ENCODE measurements at places on chromosomes 7 and 10.

DNA sequence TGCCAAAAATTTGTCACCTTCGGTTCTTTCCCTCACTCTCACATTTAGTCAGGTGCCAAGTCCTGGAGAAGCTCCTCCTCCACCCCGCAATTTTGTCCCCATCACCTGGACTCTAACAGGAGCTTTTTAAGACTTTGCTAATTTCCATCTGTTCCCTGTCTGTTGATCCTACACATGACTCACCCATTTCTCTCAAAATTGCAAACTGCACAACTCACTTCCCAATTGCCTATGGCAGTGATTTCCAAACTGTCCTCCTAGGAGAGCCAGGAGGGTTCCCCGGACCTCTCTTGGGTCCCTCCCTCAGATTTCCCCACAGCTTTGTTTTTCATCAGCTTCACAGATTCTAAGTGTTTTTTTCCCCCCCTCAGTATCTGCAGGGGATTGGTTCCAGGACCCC lies 120.3 kb downstream of the WNT2 start:
- DNase-seq = peak; percentile 61

DNA sequence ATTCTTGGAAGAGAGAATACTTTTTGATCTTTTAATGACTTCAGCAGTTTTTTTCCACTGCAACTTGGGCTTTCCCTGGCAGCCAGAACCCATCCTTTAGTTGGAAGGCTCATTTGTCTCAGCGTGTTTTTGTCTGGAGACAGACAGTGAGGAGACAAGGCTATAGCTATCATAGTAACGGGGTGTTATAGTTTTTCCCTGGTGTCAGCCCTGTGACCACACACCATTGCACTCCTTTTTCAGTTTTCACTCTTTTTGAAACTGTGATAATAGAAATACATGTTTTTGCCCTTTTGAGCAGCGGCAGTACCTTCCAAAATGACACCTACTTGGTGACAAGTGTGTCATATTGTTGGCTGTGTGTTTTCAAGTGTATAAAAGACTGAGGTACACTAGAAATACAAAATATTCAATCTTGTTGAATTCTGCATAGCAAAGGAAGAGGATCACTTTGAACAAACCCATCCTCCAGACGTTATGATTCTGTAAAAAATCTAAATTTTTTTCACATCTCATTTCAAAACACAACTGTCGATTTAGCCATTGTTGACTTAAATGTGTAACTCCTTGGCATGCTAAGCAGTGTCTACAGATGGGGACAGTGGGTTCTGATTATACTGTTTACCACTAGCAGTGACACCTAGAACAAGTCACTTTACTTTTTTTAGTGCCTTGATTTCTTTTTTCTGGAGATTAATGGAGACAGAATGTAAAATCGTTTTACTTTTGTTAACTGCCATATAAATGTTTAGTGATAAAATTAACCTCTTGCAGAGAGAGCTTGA lies 130.1 kb downstream of the EXOC4 start:
- no peak for DNase-seq

GRCh38 chr7:139300390-139300789 lies 40.7 kb upstream of the FMC1 start:
- DNase-seq = no peak

GRCh38 chr10:132335189-132336063 lies 3.4 kb downstream of the LRRC27 start:
- peak; percentile 83 for DNase-seq

DNA sequence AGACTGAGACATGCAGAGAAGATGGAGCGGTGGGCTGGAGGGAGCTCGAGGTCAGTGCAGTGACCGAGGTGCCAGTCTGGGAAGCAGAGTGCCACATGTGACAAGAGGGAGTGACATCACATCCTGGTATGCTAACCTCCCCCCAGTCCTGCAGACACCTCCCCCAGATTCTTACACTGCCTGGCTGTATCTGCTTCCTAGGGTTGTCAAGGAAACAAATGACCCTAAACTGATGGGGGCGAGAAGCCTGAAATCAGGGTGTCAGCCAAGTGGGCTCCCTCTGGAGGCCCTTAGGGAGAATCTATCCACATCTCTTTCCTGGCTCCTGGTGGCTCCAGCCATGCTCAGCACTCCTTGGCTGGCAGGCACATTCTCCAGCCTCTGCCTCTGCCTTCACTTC lies 316.1 kb upstream of the ZMIZ1 start:
- DNase-seq = no peak

DNA sequence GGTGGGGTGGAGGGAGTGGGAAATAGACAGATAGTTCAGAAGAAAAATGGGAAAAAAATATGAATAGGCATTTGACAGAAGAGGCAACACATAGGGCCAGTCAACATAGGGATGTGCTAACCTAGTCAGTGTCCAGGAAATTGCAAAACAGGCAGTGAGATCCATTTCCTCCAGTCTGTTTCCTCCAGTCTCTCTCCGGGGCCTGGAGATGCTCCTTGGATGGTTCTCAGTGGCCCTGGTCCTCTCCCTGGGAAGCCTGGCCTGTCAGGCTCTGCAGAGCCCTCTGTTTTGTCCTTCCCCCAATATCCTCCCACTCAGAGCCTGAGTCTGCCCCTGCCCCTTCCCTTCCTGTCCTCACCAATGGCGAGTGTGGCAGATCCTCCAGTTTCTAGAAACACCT lies 52.6 kb downstream of the SYPL1 start:
- no peak for DNase-seq

DNA sequence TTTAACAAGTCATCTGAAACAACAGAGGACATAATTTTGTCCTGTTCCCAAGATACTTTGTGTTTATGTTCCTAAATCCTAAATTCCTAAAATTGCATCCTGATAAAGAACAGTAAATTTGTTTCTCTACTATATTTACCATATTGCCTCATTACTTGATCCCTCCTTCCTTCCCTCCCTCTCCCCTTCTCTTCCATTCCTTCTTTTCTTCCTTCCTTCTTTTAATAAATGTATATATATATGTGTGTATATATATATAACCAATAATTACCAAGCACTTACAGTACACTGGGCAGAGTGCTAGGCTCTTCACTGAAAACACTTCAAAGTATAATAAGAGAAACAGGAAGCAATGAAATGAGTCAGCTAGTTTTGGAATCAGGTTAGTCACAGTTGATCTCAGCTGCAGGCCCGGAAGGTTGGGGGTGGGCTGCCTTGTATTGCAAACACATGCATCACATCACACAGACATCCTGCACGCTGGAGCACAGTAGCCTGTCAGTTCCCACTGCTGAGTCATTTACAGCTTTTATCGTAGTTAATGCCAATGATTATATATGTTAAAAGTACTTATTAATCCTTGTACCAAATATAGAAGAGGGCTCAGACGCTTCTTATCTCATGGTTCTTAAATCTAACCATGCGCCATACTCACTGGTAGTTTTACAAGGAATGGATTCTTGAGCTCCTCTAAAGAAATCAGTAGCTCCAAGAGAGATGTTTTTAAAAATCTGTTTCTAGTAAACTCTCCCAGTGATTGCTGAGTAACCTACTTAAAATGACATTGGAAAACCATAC lies 551.7 kb downstream of the GRM8 start:
- peak; percentile 91 for DNase-seq

GRCh38 chr10:76444034-76444800 lies 1012.8 kb downstream of the LRMDA start:
- peak; percentile 45 for DNase-seq

DNA sequence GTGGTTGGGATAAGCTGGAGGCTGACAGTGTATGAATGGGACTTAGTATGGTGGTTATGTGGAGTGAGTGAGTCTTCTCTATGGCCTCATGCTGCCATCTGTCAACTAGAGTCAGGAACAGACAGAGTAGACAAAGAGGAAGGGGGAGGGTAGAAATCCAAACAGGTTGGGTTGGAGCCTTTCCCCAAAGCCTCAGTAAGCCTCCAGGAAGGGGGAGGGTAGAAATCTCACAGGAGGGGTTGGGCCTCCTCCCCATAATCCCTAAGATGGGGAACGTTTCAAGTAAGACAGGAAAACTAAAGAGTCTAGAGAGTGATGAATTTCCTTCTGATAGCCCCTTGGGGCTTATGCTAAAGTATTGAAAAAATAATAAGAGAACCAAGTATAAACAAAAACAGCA lies 2.0 kb upstream of the AKR1B15 start:
- no peak for DNase-seq

- DNase-seq = no peak
Measured at GRCh38 chr7:149490083-149490760, 7.4 kb downstream of the ZNF746 start.

DNA sequence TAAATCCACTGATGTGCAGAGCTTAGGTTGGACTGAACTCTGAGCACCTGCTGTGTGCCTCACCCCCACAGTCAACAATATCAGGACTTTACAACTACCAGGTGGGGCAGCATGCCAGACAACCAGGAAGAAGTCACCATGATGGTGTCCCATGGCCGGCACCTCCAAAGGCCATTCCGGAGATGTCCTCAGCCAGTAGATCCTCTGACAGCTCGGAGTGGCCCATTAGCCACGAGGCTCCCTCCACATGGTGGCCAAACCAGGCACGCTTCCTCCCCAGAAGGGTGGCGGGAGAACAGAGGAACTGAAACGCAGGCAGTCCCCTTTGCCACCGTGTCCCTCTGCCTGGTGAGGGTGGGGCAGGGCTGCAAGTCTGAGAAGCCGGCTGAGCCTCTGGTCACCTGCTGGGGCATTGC lies 390.0 kb downstream of the TNS3 start:
- no peak for DNase-seq

DNA sequence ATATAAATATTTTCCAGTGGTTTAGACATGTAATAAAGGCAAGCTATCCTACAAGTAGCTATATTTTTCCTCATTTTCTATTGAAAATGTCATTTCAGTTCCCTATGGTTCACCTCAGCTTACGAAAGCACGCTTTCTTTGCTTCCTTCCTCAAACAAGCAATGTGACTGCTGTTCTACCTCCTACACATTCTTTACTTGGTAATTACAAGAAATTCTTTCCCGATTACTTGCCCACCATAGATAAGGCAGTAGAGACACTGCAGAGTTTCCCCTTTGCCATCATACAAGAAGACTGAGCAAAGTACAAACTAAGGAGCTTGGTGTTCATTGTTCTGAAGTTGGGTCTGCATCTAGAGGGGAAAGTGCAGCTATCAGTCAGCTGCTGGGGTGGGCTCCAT lies 249.4 kb downstream of the CRPPA start:
- peak; percentile 9 for DNase-seq

- DNase-seq = peak; percentile 91
Measured at GRCh38 chr7:121081327-121081936, 92.9 kb downstream of the CPED1 start.

- no peak for DNase-seq
Measured at GRCh38 chr10:29486433-29486832, 148.3 kb downstream of the SVIL start.

- DNase-seq = no peak
Measured at GRCh38 chr7:45174966-45175765, 17.6 kb downstream of the RAMP3 start.

- DNase-seq = no peak
Measured at GRCh38 chr7:39407137-39407536, 159.1 kb upstream of the YAE1 start.

- peak; percentile 3 for DNase-seq
Measured at GRCh38 chr7:83005410-83005809, 157.3 kb downstream of the PCLO start.

GRCh38 chr10:118742032-118742431 lies 12.7 kb downstream of the CACUL1 start:
- DNase-seq = peak; percentile 27

GRCh38 chr7:31873816-31874597 lies 187.0 kb downstream of the PPP1R17 start:
- DNase-seq = no peak

DNA sequence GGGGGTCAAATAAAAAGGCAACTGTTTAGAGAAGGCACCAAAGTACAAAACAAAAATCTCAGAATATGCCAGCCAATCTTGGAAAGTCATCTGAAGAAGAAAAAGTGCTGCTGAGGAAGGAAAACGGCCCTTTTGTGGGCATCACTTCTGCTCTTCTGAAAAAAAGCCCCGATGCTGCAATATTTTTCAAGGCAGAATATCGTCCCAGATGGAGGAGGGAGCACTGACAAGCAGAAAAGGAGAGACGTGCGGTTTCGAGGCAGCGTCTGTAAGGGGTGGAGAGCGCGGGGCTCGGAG lies 959 bp upstream of the ATRNL1 start:
- DNase-seq = peak; percentile 3

DNA sequence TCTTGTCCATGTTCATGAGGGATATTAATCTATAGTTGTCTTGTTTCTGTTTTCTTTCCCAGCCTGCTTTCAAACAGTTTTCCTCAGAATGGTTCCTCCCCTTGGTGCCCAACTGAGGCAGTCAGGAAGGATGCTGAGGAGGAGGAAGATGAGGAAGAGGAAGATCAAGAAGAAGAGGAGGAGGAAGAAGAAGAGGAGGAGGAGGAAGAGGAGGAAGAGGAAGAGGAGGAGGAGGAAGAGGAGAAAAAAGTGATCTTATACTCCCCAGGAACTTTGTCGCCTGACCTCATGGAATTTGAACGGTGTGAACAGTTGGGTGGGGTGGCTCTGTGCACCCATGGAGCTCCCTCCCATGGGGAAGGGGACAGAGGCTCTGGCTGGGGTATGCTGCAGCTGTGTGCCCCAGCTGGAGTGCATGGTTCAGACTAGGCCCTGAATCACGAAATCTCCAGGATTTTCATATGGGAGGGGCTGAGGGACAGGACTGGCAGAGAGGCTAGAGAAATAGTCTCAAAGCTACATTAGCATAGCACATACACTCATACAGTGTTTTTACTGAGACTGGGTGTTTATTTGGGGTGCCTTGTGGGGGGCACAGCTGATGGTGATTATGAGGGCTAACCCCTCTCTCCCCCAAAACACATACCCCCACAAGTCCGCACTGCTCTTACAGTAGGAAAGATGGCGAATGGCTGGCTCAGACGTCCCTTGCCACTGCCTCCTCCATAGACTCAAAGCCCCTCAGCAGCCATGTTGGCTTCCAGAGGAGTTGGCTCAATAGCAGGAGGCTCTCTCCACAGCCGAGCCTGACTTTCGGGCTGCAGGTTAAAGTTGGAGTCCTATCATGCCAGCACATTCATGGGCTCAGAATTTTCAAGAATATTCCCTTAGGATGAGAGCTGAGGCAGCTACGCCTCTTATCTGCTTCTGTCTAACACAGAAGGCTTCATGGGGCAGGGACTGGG lies 11.9 kb downstream of the STRA8 start:
- DNase-seq = no peak

- DNase-seq = no peak
Measured at GRCh38 chr7:133395551-133395950, 142.7 kb downstream of the EXOC4 start.

DNA sequence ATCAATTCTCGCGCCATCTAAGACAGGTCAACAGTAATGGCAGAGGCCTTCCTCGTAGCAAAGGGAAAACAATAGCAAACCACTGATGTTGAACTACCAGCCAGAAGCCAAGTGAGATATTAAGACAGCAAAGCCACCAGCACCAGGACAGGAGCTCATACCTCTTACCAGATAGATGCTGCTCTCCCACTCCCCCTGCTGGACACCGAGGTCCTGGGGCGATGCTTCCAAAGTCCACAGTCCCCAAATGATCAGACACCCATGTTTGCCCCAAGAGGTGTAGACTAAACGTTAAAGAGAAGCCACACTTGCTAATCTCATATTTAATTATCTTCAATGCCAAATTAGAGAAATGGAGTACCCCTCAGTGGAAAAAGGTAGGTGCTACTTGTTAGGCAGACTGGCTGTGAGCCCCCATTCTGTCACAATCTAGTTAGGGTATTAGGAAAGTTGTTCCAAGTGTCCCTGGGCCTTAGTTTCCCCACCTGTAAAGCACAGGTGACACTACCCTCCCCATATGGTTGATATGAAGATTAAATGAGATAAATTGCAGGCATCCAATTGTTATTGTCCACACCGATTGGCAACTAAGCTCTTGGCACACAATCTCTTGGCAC lies 39.9 kb downstream of the TOMM7 start:
- DNase-seq = peak; percentile 64
